ENCODE measurements at places on chromosomes 1 and 21. TPM values are rescaled to one million over a fixed set of nuclear protein-coding genes. Genes with fewer than 3 reads are reported as not detected.

- DNase-seq: no peak
These were observed 23.5 kb downstream of the CXADR start for GRCh38 chr21:17536381-17536780.

DNA sequence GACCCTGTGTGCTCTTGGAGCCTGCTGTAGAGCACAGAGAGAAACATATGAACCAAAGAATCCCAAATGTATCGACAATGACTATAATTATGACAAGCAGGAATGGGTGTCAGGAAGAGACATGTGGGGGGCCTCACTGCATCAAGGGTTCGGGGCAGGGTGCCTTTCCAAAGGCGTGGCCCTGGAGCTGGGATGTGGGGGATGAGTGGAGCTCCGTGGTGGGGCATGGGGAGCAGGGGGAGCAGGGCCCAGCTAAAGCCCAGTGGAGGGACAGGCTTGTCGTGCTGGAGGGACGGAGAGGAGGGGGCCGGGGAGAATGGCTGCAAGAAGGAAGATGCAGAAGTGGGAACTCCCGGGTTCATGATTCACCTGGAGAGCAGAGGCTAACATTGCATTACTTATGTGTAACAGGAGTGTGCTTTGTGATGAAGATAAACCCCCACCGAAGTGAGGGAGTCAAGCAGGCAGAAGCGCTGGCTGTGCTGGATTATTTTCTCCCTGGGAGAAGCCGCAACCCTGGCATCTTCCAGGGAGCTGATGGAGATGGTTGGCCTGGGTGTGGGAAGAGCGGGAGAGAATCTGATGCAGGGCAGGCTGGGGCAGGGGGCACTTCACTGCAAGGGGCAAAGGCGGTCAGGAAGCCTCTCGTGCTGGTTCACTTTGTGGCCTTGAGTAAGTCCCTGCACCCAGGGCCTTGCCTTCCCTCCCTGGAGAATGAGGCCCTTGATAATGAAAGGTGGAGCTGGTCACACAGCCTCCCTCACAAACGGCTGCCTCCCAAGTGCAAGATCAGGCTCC is 124.6 kb upstream of the RUNX3 start:
- no peak for DNase-seq

The OLFML3 gene
- 0.20 TPM for total RNA-seq

DNA sequence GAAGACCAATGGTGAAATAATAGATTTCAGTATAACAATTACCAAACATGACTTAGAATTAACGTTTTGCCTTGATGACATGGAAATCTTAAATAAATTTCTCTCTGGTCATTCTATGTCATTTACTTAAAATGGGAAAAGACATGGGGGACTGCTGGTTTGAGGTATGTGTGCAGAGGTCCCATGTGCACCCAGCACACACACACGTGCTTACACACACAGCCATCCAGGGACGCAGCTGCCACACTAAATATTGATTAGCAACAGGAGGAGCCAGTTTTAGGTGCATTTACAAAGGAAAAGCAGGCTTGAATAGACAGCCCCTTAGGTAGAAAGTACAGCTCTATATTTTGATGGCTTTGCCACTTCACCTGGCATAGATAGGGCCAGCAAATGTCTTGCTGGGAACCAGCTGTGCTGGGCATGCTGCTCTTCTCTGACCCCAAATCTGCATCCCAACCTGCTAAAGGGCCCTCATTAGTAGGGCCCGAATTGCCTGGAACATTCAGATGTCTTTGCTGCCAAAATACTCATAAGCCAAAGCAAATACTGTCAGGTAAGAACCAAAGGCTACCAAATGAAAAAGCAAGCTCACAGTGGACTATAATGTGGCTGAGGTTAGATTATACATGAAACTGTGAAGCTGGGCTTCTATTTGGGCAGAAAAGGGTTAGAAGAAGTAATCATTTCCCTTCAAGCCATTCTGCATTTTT is 399.9 kb downstream of the HHAT start:
- DNase-seq: no peak

- DNase-seq: no peak
These were observed 158.4 kb downstream of the GDAP2 start for GRCh38 chr1:117770981-117771531.

GRCh38 chr1:20322081-20322824 is 31.6 kb downstream of the VWA5B1 start:
- DNase-seq: peak; percentile 26
